ENCODE measurements at places on chromosomes 5 and 9.
A peak's percentile ranks its signal among the peaks of the same experiment; 100 is the strongest.

GRCh38 chr5:149049371-149049781 lies 13.5 kb downstream of the SH3TC2 start:
- no peak for DNase-seq

DNA sequence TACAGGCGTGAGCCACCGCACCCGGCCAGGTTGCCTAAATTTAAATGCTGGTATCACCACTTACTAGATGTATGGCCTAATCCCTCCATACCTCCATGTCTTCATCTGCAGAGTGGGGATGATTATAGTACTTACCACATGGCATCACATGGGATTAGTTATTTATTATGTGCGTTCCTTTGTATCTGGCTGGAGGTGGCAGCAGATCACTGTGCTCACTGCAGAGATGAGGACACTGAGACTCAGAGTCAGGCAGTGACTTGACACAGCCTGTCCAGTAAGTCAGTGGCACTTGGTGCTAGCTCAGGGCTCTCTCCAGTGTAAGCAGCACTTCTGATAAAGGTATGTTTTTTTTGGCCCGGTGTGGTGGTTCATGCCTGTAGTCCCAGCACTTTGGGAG lies 38.4 kb upstream of the HAND1 start:
- DNase-seq: no peak

GRCh38 chr5:126499278-126499677 lies 76.1 kb downstream of the GRAMD2B start:
- no peak for DNase-seq

DNA sequence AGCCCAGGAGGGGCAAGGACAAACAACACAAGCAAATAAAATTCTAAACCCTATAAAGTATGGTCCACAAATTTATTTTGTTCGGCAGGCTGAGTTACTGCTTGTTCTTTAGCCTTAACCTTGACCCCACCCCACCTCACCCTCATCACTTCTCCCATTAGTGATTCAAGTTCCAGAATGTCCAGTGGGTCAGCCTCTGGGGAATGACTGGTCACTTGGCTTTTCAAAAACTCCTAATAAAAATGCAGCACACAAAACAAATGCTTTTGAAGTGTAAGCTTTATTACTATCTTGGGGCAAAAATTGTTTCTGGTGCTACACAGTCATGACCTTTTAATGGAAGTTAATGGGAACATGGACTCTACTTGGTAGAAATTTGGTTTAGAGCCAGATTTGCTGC lies 142.1 kb downstream of the MPDZ start:
- no peak for DNase-seq

GRCh38 chr5:39716532-39717028 lies 291.8 kb upstream of the DAB2 start:
- DNase-seq: no peak

DNA sequence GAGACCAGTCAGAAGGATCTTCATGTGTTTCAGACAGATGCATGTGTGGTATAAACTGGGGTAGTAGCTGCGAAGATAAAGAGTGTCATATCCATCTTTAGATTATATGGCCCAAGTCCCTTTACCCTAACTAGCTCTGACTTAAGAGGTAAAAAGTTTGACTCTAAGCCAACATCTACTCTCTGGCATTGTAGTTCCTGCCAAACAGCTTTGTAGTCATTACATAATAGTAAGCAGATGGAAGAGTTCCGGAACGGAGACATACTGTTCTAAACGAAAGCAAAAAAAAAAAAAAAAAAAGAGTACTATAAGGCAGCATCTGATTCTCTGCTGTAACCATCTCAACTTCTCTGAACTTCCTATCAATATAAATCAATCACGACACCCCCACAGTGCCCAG lies 48.8 kb downstream of the CEMIP2 start:
- DNase-seq: peak; percentile 61

DNA sequence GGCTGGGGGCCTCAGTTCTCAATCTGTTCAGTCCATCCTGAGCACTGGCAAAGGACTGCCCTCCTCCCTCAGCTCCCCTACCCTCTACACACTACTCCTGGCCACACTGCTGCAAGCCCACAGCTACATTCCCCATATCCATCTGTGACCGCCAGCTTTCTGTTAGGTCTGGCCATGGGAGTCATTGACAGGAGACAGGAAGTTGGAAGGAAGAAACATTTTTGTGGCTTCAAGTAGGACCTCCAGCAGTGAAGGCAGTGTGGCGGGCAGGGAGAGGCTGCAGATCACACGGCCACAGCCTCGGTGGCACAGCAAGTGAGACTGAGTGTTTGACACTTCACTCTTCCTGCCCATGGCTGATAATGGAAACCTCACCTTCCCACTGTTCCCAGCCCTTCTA lies 55.9 kb downstream of the SECISBP2 start:
- DNase-seq: no peak

GRCh38 chr9:38380230-38380871 lies 12.2 kb upstream of the ALDH1B1 start:
- DNase-seq: no peak

- DNase-seq: no peak
Measured at GRCh38 chr5:61941637-61942036, 364.4 kb upstream of the KIF2A start.

- no peak for DNase-seq
Measured at GRCh38 chr5:17081142-17081541, 136.3 kb upstream of the BASP1 start.

- DNase-seq: no peak
Measured at GRCh38 chr9:113943112-113944009, 67.3 kb downstream of the ZNF618 start.

- no peak for DNase-seq
Measured at GRCh38 chr9:137306066-137306849, 4.2 kb upstream of the NRARP start.

DNA sequence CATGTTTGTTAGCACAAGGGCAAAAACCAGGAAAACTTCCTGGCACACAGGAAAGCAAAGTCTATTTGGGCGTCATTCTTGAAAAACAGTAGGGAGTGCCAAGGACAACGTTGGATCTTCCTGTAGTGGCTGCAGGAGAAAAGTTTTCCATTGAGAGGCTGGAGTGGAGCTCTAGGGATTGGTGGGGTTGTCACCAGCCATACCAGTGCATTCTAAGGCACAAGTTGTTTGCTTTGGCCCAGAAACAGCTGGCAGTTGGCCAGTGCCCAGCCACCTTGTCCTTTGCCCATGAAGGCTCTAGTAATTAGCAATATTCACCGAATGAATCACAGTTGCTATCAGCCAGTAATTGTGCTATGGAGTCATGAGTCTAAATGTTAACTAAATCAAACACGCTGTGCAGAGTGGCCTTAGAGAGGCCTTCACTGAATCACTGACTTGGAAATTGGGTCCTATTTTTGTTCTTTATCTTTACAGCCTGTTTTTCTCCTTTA lies 26.4 kb downstream of the TNFSF15 start:
- no peak for DNase-seq

DNA sequence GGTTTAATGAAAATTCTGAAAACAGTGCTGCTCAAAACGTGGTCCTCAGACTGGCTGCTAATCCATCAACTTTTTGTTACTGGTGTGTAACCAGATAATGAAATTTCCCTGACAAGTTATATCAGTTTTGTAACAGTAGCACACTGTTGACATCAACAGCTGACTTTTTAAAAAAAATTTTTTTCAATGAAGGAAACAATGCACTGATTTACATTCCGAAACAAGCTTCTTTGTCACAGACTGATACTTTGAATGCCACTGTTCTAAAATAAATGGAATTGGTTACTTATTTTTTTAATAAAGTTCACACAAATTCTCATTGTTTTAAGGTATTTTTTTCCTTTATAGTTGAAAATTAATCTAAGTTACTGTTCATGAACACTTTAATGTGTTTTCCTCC lies 169.1 kb downstream of the NIPBL start:
- DNase-seq: no peak

DNA sequence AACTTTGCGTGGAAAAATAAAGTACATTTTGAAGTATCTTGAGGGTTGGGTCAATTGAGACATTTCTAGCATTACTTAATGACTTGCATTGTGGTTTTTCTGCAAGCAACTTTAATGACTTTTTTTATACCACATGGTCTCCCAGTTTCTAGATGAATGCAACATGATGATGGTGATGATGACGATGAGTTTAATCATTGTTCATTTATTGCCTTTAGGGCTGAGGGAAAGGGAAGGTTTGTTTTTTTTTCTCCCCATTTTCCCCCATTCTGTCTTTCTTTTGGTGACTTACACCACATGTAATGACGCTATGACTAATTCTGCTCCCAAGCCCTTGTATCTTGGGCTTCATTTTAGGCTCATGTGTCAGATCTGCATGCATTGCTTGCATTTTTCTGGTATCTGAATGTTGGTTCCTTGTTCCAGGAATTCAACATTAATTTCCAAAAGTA lies 57.7 kb upstream of the NXNL2 start:
- DNase-seq: no peak

- no peak for DNase-seq
Measured at GRCh38 chr9:127075624-127076372, 46.6 kb downstream of the ANGPTL2 start.

DNA sequence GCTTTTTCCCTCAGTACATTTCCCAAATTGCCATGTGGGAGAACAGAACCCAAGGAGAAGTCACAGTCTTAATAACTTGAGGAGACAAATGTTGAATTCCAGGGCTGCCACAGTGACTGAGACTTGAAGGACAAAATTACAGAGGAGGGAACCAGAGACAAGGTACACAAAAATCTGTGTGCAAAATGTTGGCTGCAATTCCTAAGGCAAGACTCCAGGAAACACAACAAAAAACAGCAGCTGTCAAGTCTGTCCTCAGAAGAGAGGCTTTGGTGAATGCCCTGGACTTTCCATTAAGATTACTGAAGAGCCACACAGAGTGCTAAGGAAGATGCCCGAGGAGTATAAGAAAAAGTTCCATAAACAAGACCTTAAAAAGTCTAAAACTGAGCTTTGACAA lies 21.1 kb downstream of the AP3B1 start:
- no peak for DNase-seq

DNA sequence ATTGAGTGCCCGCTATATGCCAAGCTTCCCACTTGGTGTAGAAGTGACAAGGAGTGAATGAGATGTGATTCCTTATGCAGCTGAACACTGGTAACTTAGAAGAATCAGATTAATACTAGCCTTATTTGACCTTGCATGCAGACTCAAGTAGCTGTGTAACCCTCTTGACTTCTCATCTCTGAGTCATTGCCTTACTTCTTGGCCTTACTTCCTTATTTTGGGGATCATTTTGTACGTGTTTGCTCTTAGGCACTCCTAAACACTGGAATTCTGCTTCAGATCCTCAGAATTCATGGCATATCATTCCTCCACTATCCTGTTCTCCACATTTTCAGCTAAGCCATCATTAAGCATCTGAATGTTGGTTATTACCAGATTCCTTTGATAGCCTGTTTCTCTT lies 948.9 kb upstream of the ARRDC3 start:
- no peak for DNase-seq

DNA sequence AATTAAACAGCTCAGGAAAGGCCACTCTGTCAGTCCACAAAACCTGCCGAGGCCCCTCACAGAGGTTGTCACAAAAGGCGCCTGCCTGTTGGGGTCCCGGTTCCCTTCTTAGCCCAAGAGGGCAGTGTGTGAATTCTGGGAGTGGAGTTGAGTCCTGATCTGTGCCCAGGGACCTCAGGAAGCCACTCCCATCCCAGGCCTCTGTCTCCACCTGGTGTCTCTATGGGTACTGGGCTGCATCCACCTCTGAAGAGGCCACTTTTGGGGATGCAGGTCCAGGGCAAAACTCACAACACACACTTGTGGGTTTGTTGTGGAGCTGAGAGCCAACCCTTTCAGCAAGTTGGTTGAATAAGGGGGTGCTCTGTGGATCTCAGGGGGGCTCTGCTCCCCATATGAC lies 74.3 kb upstream of the STXBP1 start:
- DNase-seq: peak; percentile 72

DNA sequence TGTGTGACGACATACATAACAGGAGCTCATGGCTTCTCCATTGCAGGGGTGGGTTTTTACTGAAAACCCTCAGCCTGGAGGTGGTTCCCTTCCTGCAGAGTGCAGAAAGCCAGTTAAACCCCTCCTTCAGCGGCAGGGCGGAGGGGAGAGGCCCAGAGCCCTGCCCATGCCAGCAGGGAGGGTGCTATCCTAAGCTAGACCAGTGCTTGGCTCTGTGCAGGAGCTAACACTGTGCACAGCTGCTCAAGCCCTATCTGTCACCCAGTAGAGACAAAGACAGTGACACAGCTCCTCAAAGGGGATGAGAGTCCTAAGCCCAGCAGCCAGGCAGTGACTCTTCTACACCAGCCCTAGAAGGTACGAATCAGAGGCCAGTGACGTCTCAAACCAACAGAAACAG lies 70.0 kb upstream of the ZSWIM6 start:
- DNase-seq: no peak

DNA sequence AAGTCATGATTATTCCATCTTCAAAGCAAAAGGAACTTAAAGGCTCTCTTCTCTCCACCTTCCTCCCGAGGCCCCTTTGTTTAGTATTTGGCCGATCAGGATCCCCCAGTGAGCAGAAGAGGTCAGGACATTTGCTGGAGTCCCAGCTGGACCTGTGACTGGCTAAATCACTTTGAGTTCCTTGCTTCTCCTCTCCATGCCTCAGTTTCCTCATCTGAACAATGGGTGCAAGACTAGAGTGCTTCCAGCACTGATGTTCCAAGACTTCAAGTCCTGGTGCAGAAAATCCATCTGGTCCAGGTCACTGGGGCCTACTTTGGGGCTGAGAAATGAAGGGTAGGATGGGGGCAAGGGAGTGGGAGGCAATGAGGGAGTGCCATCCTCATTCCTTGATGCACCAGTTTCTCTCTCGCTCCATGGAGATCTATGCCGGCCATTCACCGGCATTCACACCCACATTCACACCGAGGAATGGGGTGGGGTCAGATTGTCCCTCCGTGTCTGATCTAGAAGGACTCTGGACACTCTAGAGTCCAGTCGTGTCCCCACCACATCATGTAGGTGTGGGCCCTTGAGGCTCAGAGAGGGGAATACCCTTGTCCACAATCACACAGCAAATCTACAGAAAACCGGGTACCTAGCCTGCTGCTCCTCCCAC lies 38.7 kb upstream of the IL17B start:
- DNase-seq: no peak

GRCh38 chr9:71048280-71048679 lies 73.1 kb downstream of the TRPM3 start:
- DNase-seq: no peak

GRCh38 chr5:146623009-146623408 lies 107.0 kb upstream of the GPR151 start:
- no peak for DNase-seq

- DNase-seq: no peak
Measured at GRCh38 chr5:168529374-168530234, 499 bp downstream of the FBLL1 start.

GRCh38 chr5:178667688-178668087 lies 40.8 kb upstream of the CLK4 start:
- no peak for DNase-seq

- DNase-seq: no peak
Measured at GRCh38 chr5:96968074-96968473, 32.2 kb downstream of the LNPEP start.

- no peak for DNase-seq
Measured at GRCh38 chr5:9340085-9340484, 205.8 kb downstream of the SEMA5A start.

DNA sequence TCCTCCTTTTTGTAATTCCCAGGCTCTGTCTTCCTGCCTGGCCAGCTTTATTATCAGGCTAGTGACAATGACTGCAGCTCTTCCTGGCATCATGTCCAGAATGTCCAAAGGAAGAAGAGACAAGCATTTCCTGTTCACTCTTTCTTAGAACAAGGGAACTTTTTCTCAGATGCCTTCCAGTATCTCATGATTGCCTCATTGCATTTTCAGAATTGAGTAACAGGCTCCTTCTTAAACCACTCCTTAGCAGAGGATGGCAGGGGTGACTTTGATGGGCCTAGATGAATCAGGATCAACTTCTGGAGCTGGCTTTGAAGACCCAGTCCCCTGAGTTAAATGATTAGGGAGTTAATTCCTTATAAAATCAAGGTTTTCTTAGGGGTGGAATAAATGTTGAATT lies 92.9 kb upstream of the RASGRF2 start:
- DNase-seq: no peak
